ENCODE measurements at places on chromosomes 4 and X. TPM values are rescaled to one million over a fixed set of nuclear protein-coding genes. Genes with fewer than 3 reads are reported as not detected.

ZAR1 gene
- not detected for total RNA-seq

LRIT3 gene
- total RNA-seq: not detected

- H3K4me1 ChIP-seq: no peaks in the 10 kb centered on the region
- H3K4me3 ChIP-seq: no peak overlapping the region
- H3K27ac ChIP-seq: no peak overlapping the region
- H3K27me3 ChIP-seq: no peaks in the 10 kb centered on the region
- no peaks in the 10 kb centered on the region for H3K36me3 ChIP-seq
Measured at GRCh38 chr4:152352215-152352614, 183.7 kb downstream of the FBXW7 start.

DNA sequence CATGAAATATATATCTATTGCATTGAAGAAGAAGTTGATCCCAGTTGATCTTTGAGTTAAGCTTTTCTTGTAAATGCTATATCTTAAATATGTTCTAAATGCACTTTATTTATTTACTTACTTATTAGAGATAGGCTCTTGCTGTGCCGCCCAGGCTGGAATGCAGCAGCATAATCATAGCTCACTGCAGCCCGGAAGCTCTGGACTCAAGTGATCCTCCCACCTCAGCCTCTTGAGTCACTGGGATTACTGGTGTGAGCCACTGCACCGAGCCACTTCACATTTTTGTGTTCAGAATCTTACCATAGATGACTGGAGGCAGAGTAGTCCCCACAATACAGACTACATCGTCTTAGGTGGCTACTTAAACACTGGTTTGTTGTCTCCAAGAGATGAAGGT is 324.3 kb upstream of the SLIT2 start:
- H3K4me3 ChIP-seq: no peak overlapping the region
- H3K27ac ChIP-seq: no peak overlapping the region
- no peaks in the 10 kb centered on the region for H3K27me3 ChIP-seq
- DNase-seq: no peak
- H3K36me3 ChIP-seq: no peaks in the 10 kb centered on the region
- H3K4me1 ChIP-seq: no peaks in the 10 kb centered on the region

EDA2R gene
- not detected for total RNA-seq

Data from PC-9 (cell line).